Neural crest cell (in vitro differentiated cells): ENCODE measurements at places on chromosomes 3 and 15.

- H3K4me1 ChIP-seq: peaks cover 4% of the 10 kb centered on the region
- DNase-seq: peak; percentile 26
- H3K27ac ChIP-seq: no peak overlapping the region
- H3K36me3 ChIP-seq: no peaks in the 10 kb centered on the region
- no peaks in the 10 kb centered on the region for H3K27me3 ChIP-seq
- no peak overlapping the region for H3K4me3 ChIP-seq
These were observed 26.9 kb upstream of the ZBBX start for GRCh38 chr3:167406876-167407492.

- no peaks in the 10 kb centered on the region for H3K4me1 ChIP-seq
- no peak overlapping the region for H3K27ac ChIP-seq
- H3K36me3 ChIP-seq: no peaks in the 10 kb centered on the region
These were observed 22.5 kb upstream of the SPTSSB start for GRCh38 chr3:161393803-161394202.

- H3K36me3 ChIP-seq: no peaks in the 10 kb centered on the region
- H3K4me1 ChIP-seq: no peaks in the 10 kb centered on the region
These were observed 65.3 kb upstream of the ZNF280D start for GRCh38 chr15:56798639-56799038.

DNA sequence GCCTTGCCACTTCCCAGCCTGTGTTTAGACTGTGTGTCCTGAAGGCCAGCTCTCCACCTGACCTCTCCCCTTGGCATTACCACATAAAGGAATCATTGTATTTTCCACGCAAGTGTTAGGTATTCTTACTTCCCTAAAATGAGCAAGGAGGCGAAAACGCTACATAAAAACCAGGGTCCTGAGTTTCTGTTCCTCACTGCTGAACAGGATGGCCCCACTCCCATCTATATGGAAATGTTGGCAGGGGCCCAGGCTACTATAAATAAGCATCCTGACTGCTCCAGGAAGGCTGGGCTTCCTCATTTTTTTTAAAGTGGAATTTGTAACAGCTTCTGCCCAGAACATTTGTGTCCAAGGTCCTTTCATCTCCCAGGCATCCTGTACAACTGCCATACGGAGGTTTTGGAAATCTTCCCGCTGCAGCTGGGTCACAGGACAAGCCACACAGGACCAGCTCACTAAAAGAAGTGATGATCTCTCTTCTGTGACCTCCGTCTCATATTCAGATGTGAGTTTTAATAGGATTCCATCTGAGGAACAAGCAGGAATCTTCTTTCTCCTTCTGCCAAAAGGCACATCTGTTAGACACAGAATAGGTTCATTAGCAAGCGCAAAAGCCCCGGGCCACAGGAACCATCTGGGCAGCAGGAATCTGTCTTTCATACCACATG is 56.4 kb upstream of the LIMD1 start:
- no peaks in the 10 kb centered on the region for H3K27me3 ChIP-seq
- H3K36me3 ChIP-seq: peaks cover 10% of the 10 kb centered on the region
- H3K4me1 ChIP-seq: peaks cover 22% of the 10 kb centered on the region
- peak overlapping the region; percentile 8 for H3K27ac ChIP-seq

GRCh38 chr3:180375831-180376230 is 226.1 kb upstream of the TTC14 start:
- H3K27me3 ChIP-seq: no peaks in the 10 kb centered on the region
- H3K27ac ChIP-seq: no peak overlapping the region
- no peaks in the 10 kb centered on the region for H3K36me3 ChIP-seq
- no peak for DNase-seq

DNA sequence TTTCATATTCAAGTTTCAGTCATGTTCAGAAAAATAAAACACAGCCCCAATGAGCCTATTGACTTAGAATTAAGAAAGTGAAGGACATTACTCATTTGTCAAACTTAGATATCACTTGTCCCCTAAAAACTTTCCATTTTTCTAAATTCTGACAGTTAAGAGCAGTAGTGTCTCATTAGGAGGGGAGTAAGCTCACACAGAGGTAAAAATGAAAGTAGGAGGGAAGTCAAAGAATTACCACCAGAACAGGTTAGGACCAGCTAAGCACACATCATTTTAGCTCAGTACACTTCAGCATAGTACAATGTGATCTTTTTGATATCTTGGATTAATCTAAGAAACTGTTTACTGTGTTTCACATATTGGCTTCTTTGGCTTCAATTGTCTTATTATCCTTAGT is 64.3 kb downstream of the OSTN start:
- no peak for DNase-seq

GRCh38 chr3:189947948-189948723 is 172.6 kb downstream of the P3H2 start:
- H3K36me3 ChIP-seq: no peaks in the 10 kb centered on the region
- peaks cover 4% of the 10 kb centered on the region for H3K27me3 ChIP-seq
- H3K4me1 ChIP-seq: no peaks in the 10 kb centered on the region
- no peak overlapping the region for H3K4me3 ChIP-seq

GRCh38 chr3:129014148-129014547 is 13.0 kb downstream of the EFCC1 start:
- no peak for DNase-seq
- no peak overlapping the region for H3K27ac ChIP-seq

GRCh38 chr15:78767331-78767951 is 43.8 kb downstream of the ADAMTS7 start:
- no peak overlapping the region for H3K27ac ChIP-seq
- H3K4me1 ChIP-seq: peaks cover 11% of the 10 kb centered on the region
- H3K36me3 ChIP-seq: no peaks in the 10 kb centered on the region
- DNase-seq: no peak
- H3K27me3 ChIP-seq: no peaks in the 10 kb centered on the region
- H3K4me3 ChIP-seq: no peak overlapping the region

DNA sequence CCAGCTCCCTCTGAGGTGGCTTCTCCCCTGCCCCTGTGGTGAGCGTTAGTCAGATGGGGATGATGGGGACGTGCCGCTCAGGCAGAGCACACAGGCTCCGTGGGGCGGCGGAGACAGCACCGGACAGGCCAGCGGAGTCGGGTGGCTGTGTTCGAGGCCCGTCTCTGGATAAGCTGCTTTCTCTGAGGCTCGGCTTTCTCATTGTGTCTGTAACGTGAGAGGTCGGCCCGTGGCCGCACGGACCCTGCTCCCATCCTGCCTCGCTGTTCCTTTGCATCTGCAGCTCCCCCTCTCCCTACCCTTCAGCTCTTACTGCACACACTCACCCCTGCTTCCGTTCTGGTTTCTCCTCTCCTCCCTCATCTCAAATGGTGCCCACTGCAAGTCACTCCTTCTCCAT is 62.5 kb downstream of the FAM43A start:
- H3K4me1 ChIP-seq: peaks cover 23% of the 10 kb centered on the region
- DNase-seq: no peak
- H3K27me3 ChIP-seq: peaks cover 61% of the 10 kb centered on the region
- H3K27ac ChIP-seq: no peak overlapping the region
- no peak overlapping the region for H3K4me3 ChIP-seq
- no peaks in the 10 kb centered on the region for H3K36me3 ChIP-seq

- H3K4me3 ChIP-seq: peak overlapping the region; percentile 8
- H3K36me3 ChIP-seq: no peaks in the 10 kb centered on the region
- H3K4me1 ChIP-seq: peaks cover 57% of the 10 kb centered on the region
- no peak overlapping the region for H3K27ac ChIP-seq
- no peak for DNase-seq
These were observed 9.8 kb downstream of the MSL2 start for GRCh38 chr3:136186344-136186743.

- H3K4me1 ChIP-seq: peaks cover 49% of the 10 kb centered on the region
- H3K4me3 ChIP-seq: peak overlapping the region; percentile 99
- peak overlapping the region; percentile 83 for H3K27ac ChIP-seq
- H3K27me3 ChIP-seq: peaks cover 50% of the 10 kb centered on the region
- H3K36me3 ChIP-seq: peaks cover 15% of the 10 kb centered on the region
- peak; percentile 32 for DNase-seq
These were observed 621 bp downstream of the RGMA start for GRCh38 chr15:93088200-93088980.

GRCh38 chr3:174255454-174255853 is 603.7 kb upstream of the NAALADL2 start:
- H3K36me3 ChIP-seq: no peaks in the 10 kb centered on the region
- no peaks in the 10 kb centered on the region for H3K27me3 ChIP-seq
- H3K27ac ChIP-seq: no peak overlapping the region
- no peak for DNase-seq
- H3K4me1 ChIP-seq: peaks cover 10% of the 10 kb centered on the region

- no peaks in the 10 kb centered on the region for H3K4me1 ChIP-seq
- peaks cover 25% of the 10 kb centered on the region for H3K36me3 ChIP-seq
These were observed 11.7 kb upstream of the NMB start for GRCh38 chr15:84669726-84670125.

- peak overlapping the region; percentile 67 for H3K27ac ChIP-seq
- no peak overlapping the region for H3K4me3 ChIP-seq
- no peaks in the 10 kb centered on the region for H3K27me3 ChIP-seq
- peaks cover 23% of the 10 kb centered on the region for H3K36me3 ChIP-seq
These were observed 3.6 kb downstream of the ZBTB38 start for GRCh38 chr3:141371882-141372281.

DNA sequence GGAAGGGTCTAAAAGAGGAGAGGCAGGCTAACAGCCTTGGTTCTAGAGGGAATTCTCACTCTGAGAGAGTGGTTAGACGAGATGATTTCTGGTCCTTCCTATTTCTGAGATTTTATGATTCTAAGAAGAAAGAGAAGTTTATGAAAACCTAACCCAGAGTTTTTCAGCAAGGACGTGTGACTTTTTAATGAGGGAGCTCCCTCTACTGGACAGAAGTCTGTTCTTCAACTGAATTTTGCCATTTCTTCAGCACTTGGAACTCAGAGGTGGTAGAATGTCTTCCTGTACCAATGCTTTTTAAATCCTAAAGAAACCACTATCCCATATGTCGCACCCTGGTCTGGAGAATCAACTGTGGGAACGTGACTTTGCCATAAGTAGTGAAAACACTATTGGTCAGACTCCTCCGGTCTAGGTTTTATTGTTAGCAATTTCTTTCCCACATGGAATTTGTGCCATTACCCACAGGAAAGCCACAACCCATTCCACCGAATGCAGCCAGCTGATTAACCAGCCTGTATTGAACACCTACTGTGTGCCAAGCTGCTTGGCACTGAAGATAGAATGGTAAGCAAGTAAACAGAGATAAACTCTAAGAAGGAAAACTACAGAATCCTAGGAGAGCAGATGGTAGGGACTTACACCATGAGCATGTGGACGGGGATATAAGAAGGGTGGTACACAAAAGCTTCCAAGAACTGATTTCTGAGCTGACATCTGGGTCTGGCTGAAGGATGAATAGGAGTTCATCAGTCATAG is 199.5 kb upstream of the LMCD1 start:
- peak; percentile 7 for DNase-seq
- no peaks in the 10 kb centered on the region for H3K36me3 ChIP-seq
- H3K4me1 ChIP-seq: no peaks in the 10 kb centered on the region
- H3K27me3 ChIP-seq: no peaks in the 10 kb centered on the region

GRCh38 chr3:148937467-148938255 is 53.7 kb upstream of the GYG1 start:
- no peak overlapping the region for H3K27ac ChIP-seq
- no peak for DNase-seq
- H3K4me3 ChIP-seq: no peak overlapping the region
- no peaks in the 10 kb centered on the region for H3K36me3 ChIP-seq
- H3K4me1 ChIP-seq: peaks cover 29% of the 10 kb centered on the region

GRCh38 chr15:62592920-62593319 is 427.8 kb upstream of the C2CD4B start:
- peaks cover 22% of the 10 kb centered on the region for H3K4me1 ChIP-seq
- no peak overlapping the region for H3K27ac ChIP-seq
- peaks cover 6% of the 10 kb centered on the region for H3K36me3 ChIP-seq
- no peaks in the 10 kb centered on the region for H3K27me3 ChIP-seq
- H3K4me3 ChIP-seq: no peak overlapping the region

GRCh38 chr3:153028381-153028780 is 133.6 kb upstream of the RAP2B start:
- no peaks in the 10 kb centered on the region for H3K27me3 ChIP-seq
- no peaks in the 10 kb centered on the region for H3K36me3 ChIP-seq
- H3K4me1 ChIP-seq: no peaks in the 10 kb centered on the region
- H3K27ac ChIP-seq: no peak overlapping the region
- DNase-seq: no peak
- H3K4me3 ChIP-seq: no peak overlapping the region

DNA sequence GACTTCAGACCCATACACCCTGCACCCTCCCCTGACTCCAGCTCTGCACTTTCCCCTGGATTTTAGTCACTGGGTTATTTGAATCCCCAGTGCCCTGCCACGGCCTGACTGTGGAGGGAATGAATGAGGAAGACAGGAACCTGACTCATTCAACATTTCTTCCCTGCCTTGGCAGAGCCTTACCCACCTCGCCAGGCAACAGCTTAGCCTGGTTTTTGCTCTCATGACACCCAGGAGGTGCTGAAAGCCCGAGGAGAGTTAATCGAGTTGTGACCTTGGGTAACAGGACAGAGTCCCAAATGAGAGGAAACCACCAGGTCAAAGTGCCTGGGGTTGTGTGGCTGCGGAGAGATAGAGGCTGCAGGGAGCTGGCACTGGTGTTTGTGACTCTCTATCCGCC is 128.3 kb downstream of the SMAD6 start:
- no peak overlapping the region for H3K27ac ChIP-seq
- no peak overlapping the region for H3K4me3 ChIP-seq
- H3K4me1 ChIP-seq: peaks cover 5% of the 10 kb centered on the region
- no peak for DNase-seq

- no peak overlapping the region for H3K27ac ChIP-seq
- no peak overlapping the region for H3K4me3 ChIP-seq
- no peaks in the 10 kb centered on the region for H3K4me1 ChIP-seq
- peaks cover 11% of the 10 kb centered on the region for H3K36me3 ChIP-seq
- no peak for DNase-seq
These were observed 55.5 kb downstream of the SATB1 start for GRCh38 chr3:18369551-18370185.

DNA sequence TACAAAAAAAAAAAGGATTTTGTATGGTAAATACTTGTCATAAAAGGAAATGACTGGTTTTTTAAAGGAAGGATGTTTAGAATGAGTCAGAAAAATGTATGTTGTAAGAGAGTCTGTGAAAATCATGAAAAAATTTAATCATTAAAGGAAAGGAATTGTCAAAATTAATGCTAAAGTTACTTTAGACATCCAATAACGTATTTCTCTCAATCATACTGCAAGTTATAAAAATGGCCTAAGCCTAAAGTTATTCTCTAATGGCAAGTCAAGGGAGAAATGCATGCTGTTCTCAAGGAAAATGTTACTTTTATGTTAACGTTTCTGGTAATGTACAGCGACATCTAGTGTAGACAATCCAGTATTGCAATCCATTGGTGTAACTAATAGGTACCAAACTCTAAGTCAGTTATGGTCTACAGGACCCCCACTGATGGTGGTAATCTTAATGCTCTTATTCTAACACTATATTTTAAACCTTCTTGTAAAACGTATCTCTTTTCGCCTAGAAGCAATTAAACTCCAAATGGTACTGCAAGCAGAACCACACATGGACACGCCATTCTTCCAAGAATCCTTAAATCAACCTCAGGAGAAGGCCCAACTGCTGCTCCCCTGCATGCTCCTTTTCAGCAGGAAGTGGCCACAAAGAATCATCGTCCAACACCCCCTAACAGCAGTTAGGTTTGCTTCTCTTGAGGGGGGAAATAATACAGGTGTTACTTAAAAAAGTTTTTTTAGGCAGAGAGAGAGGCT is 35.2 kb downstream of the NCEH1 start:
- H3K4me3 ChIP-seq: no peak overlapping the region
- H3K27ac ChIP-seq: no peak overlapping the region
- H3K27me3 ChIP-seq: no peaks in the 10 kb centered on the region
- no peak for DNase-seq
